Body of pancreas (tissue), 4 donors: ENCODE measurements at places on chromosomes 6 and 20. TPM values are rescaled to one million over a fixed set of nuclear protein-coding genes. Genes with fewer than 3 reads are reported as not detected.
A peak's percentile ranks its signal among the peaks of the same experiment; 100 is the strongest.

The TDRD6 gene
- total RNA-seq = 0.66 TPM

The ZNF391 gene
- total RNA-seq = 0.33 TPM

The PAX1 gene
- not detected for total RNA-seq

The TAP1 gene
- 12.2 TPM for total RNA-seq

The RAET1L gene
- total RNA-seq = not detected

- no peak for DNase-seq
These were observed 36.0 kb upstream of the MPC1 start for GRCh38 chr6:166418691-166419143.

- no peak for DNase-seq
These were observed 70.8 kb upstream of the SLC22A23 start for GRCh38 chr6:3527651-3527977.

DNA sequence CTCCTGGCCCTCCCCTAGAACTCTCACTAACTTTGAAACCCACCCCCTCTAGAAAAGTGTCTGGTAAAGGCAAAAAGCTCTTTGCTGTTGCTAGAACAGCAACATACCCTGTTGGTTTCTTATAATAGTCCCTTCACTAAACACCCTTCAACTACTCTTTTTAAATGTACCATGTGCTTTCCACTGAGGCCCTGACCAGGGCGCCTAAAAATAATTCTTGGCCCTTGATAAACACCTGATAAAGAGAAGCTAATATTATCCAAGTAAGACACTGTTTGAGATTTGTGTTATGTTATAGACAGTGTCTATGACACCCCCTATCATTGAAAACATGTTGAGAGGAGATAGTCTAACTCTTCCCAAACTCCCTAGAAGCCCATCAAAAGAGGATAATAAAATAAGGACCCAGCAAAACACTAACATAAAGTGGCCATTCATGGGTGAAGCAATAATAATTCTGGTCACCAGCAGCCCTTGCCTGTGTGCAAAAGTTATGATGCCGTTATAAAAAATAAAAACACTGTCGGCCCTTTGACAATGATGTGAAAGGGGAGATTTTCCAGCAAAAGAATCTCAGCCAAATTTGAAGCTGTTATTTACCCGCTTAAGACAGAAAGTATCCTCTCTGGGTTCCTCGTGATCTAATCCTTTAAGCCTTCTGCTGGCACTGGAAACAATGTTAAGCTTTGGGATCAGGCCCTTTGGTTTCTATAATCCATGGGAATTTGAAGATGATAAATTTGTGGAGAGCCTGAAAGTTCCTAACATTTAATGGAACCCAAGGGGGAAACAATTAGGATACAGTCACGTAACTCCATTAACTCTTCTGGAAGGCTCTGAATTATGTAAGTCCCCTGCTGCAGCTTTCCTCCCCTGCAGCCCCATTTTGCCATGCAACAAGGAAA is 122.6 kb upstream of the PLCB4 start:
- no peak for DNase-seq

DNA sequence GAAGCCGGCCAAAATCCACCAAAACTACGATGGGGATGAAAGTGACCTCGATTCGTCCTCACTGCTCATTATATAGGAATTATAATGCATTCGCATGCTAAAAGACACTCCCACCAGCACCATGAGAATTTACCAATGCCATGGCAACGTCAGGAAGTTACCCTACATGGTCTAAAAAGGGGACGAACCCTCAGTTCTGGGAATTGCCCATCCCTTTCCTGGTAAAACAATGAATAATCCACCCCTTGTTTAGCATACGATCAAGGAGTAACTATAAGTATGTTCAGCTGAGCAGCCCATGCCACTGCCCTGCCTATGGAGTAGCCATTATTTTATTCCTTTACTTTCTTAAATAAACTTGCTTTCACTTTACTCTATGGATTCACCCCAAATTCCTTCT is 20.1 kb upstream of the FAM110A start:
- DNase-seq = no peak

DNA sequence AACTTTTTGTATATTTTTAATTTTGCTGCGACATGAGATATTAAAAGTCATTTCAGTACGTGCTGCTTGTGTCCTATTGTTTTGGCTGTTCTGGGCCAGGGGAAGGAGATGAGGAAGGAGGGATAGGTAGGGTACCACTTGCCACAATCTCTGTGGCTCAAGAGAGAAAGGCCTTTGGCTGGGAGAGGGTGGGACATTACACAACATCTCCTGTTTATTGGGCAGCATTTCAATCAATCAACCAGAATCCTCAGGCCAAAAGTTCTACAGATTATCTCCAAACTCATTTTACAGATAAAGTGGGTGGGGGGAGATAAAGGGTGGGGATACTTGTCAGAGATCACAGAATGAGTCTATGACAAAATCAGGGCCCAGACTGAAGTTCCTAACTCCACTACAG is 6.9 kb upstream of the CCM2L start:
- DNase-seq = no peak

DNA sequence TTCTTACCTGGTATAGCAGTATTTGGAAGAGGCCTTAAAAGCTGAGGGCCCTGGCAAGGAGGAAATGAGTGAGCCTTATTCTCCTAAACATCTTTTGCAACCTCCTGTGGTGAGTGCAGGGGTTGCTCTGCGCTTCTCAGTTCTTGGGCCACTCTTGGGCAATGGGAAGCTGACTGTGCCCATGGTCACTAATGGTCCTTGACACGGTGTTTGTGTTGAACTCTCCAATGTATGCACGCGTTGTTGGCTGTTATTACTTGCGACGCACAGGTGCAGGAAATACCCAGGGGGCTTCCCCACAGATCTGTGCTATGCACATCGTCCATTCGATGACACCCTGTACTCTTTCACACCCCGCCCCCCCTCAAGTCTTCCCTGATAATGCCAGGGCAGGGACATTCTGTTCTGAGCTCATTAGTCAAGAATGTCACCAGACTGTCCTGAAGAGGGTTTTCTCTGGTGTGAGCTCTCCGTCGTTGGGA is 79.7 kb downstream of the EDN1 start:
- peak; percentile 35 for DNase-seq

- DNase-seq = no peak
These were observed 13.6 kb downstream of the GLP1R start for GRCh38 chr6:39062014-39062740.

DNA sequence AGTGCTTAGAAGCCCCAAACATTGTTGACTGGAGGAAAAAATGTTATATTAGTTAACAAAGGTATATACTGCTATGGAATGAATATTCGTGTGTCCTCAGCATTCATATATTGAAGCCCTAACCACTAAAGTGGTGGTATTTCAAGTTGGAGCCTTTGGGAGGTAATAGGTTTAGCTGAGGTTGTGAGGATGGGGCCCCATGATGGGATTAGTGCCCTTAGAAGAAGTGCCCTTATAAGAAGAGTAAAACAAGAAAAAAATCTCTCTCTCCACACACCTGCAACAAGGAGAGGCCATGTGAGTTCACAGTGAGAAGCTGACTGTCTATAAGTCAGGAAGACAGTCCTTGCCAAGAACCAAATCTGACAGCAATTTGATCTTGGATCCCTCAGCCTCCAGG is 761.7 kb upstream of the FLRT3 start:
- no peak for DNase-seq

DNA sequence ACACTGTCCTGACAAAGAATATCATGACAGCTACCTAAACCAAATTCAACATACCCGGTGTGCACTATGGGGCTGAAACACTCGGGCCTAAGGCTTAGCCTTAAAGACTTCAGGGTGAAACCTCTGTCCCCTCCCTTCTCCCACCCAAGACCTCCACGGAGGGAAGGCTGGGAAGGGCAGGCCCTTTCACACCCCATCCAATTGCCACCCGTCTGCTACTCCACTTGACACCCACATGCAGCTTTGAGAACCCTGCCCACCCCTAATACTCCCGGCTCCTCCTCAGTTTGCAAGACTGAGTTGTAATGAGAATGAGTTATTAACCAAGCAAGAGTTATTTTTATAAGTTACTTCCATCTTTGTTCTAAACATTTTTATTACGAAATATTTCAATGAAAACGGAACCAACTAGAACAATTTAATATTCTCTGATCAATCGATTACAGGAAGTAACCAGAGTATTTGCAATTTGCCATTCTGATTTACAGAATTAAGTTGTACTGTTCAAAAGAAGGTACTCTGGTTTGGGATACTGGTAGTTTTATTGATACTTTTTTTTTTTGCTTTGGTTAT is 3.7 kb downstream of the TAF4 start:
- no peak for DNase-seq

GRCh38 chr6:32147401-32148132 is 4.2 kb downstream of the PRRT1 start:
- no peak for DNase-seq

DNA sequence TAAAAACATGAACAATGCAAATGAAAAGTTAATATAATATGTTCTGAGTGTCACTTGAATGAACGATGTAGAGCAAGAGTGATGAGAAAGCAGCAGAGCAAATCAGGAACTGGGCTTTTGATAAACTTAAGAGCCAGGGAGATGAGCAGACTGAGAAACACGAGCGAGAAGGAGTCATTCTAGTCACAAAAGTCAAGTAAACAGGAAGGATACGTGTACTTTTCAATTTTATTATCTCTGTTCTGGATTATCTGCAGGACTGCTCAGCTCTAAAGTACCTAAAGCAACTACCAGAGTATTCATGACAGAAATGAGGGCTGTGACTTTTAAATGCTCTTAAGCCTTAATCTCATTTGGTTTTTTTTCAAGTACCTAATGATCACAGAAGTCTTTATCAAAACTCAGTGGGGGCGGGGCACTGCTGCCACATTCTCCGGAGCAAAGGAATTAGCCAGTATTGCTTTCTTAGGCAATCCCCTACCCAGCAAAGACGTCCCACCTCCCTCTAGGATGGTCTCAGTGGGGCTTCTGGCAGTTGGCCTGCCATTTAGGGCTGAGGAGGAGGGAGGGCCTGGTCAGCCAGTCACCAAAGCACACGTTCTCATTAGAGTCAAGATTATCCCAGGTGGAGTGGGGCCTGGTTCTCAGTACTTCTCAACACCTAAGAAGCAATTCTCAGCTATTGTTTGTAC is 8.6 kb downstream of the MAN1A1 start:
- peak; percentile 66 for DNase-seq

DNA sequence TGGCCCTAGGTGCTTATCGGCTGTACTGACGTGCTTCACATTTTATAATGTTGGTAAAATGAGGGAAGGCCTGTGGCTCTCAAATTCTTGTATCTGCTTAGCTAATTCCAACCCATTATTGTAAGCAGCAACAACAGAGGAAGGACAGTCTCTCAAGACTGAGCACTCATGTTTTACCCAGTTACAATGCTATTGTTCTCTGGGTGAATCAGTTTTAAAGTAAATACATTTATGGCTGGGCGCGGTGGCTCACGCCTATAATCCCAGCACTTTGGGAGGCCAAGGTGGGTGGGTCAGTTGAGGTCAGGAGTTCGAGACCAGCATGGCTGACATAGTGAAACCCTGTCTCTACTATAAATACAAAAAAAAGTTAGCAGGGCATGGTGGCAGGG is 194.6 kb downstream of the PRKN start:
- DNase-seq = no peak

- no peak for DNase-seq
These were observed 681.0 kb downstream of the C6orf118 start for GRCh38 chr6:164628302-164628931.

DNA sequence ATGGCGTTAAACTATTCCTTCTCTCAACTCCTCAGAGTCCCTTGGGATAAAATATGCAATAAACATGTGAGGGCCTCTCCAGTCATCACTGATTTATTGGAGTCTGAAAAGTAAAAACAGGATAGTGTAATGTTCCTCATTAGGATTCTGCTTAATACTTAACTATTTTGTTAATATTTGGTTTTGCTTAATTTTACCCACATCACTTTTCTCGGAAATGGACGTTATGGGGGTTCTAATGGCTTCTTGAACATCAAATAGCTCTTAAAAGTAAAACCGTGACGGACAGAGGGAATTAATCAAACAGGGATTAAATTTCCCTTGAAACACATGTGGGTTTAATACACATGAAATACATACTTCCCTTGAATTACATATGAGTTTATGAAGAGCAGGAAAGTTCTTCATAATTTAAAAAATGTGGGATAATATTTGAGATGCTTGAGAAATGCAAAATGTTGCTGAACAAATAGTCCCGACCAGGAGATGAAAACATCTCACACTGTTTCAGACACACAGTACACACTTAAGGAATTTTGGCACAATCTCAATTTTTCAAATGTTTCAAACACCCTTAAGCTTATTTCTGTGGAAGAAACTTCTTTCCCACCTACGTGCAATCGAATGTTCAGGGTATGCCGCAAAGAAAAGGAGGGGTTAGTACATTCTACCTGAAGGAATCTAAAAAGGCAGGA is 38.4 kb upstream of the EIF2S2 start:
- no peak for DNase-seq

DNA sequence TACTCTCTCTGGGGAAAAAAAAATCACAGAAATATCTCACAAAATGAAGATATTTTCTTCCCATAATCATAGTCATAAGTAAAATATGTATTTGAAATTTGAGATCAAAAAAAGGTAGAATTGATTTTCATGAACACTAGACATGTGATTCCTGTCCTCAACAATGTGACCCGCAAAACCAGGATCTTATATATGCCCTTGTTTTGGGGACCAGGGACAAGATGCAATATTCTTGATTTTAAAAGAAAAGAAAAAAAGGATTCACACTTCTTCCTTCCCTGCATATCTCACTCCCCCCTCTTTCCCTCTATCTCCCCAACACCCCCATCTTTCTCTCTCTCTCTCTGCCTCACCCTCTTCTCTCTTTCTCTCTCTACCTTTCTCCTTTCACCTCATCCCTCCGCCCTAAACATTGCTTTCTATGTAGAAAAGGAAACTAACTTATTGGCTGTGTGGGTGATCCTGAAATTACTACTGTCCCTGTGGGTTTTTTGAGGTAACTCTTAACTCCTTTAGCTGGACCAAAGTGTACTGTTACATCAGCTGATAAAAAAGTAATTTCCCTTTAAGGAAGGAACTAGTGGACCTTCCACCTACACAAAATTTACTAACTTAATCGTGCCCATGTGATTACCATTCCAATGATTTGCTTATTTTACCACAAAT is 85.6 kb downstream of the AIG1 start:
- DNase-seq = no peak

DNA sequence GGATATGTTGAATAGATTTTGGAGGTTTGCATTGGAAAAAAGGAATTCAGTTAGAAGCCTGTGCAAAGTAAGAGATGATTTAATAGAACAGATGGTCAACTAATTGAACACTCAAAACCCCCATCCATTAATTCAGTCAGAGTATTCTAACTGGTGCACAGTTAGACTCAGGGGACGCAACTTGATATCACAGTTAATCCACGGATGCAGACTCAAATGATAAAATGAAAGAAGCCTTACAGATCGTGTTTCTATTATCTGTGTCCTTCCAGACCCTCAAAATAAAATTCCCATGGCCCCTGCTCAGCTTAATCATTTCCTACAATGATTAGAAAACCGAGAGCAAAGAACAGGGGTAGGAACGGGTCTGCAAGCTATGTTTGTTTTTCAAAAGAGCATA is 45.4 kb upstream of the DTNBP1 start:
- DNase-seq = no peak
